NCI-H1092 treated with DMSO at 0.1 percent for 48 hours (cell line): ENCODE measurements at places on chromosomes 5 and 9.

DNA sequence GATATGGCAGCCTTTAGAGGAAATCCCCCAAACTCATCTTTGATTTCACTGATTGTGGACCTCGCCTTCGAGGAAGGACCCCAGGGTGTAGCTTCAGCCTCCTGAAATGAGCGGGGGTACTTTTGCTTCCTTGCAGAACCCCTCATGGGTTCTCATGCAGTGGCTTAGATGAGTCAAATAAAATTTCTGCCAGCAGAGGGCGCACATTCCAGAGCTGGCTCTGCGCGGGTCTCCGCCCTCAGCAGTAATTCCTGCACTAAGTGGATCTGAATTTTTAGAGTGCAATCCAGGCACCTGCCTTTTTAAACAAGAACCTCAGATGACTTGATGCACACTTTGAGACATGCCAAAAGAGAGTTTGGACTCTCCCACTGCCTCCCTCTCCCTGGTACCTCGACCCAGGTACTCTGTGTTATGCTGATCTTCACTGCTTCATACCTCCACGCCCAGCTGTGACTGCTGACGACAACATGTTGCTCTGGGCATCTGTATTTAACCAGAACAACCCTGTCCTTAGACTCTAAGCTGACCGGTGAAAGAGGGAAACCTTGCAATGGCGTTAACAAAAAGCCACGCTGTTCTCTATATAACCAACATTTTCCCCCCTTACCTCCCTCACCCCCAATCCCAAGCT is 7.3 kb downstream of the EGFLAM start:
- DNase-seq = peak; percentile 10

- no peak for DNase-seq
Observed at GRCh38 chr9:116471093-116471906, 215.8 kb upstream of the TRIM32 start.

- DNase-seq = no peak
Observed at GRCh38 chr5:65818592-65818991, 96.6 kb downstream of the NLN start.

GRCh38 chr9:99241106-99241505 is 19.0 kb downstream of the SEC61B start:
- no peak for DNase-seq

- no peak for DNase-seq
Observed at GRCh38 chr5:82320966-82321365, 42.8 kb upstream of the RPS23 start.

DNA sequence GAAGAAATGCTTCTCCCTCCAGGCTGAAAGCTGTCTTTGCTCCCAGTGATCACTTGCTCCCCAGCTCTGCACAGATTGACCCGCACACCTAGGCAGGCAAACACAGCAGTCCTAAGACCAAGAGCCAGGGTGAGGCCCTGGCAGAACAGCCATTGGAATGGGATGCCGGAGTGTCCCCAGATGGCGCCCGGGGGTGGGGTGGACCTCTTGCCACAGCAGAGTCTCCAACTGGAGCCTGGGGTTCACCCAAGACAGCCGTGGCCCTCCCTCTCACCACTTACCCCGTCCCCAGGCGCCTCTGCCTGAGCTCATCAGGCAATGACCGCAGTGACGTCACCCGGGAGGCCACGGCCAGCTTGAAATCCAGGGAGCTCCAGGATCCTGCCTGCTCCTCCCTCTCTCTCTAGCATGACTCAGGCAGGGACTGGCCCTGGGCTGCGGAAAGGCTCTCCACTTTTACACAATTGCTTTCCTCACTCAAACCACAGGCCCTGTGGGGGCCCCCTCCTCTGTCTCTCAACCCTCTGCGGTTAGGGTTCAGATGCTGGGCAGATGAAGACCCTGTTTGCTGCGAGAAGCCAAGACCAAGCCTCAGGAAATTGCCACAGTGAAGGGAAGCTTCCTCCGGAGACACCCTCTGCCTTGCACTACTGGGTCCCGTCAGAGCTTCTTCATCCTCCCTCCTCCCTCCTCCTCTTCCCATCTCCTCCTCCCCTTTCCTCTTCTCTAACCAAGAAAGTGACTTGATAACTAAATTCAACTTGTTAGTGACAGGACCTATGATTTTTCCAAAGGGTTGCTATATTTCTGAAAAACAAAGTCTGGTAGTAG is 24.3 kb upstream of the PTGES start:
- no peak for DNase-seq

DNA sequence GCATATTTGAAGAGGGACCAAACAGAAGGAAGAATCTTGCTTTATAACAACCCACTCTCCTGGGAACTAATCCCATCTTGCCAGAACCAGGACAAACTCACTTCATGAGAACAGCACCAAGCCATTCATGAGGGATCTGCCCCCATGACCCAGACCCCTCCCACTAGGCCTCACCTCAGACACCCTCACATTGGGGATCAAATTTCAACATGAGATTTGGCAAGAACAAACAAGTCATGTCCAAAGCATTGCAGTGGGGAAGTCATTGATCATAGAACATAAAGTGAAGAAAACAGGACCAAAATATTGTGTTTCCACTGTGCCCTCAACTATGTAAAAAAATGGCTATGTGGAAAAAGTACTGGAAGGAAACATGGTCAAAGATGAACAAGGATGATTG is 43.9 kb downstream of the MAP1B start:
- DNase-seq = no peak

DNA sequence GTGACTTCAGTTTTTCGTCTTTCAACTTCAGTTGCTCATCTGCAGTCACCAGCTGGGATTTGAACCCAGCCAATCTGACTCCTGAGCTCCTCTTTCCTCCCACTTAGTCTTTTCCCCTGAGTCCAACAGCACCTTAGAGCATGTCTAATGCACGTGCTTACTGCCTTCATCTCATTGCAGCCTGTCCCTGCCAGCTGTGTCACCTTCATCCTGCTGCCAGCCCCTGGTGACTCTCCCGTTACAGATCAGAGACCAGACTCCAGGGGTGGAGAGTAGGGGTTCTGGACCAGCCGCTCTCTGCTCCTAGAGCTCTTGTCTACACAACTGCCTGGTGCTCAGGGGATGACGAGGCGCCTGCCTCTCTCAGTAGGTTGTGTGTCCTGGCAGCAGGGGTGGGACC is 132.9 kb upstream of the LMX1B start:
- DNase-seq = no peak

- no peak for DNase-seq
Observed at GRCh38 chr5:72842816-72843215, 26.4 kb downstream of the TNPO1 start.

GRCh38 chr5:8829323-8830029 is 716.4 kb downstream of the SEMA5A start:
- no peak for DNase-seq

GRCh38 chr5:83564069-83564749 is 92.7 kb downstream of the VCAN start:
- DNase-seq = peak; percentile 7

DNA sequence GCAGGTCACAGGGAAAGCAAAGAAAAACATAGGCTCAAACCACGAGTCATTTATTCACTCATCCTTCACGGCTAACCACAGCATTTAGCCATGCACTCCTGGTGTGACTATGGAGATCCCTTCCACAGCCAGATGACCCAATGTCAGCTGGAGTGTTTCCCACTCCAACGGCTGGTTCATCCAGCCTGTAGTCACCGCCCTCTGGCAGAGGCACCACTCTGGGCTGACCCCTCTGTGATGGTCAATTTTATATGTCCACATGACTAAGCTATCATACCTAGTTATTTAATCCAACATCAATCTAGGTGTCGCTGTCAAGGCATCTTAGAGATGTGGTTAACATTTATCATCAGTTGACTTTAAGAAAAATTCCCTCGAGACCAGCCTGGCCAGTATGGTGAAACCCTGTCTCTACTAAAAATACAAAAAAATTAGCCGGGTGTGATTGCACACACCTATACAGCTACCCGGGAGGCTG is 9.5 kb upstream of the PHF19 start:
- no peak for DNase-seq

GRCh38 chr9:108709997-108710396 is 145.8 kb downstream of the ACTL7B start:
- DNase-seq = no peak

DNA sequence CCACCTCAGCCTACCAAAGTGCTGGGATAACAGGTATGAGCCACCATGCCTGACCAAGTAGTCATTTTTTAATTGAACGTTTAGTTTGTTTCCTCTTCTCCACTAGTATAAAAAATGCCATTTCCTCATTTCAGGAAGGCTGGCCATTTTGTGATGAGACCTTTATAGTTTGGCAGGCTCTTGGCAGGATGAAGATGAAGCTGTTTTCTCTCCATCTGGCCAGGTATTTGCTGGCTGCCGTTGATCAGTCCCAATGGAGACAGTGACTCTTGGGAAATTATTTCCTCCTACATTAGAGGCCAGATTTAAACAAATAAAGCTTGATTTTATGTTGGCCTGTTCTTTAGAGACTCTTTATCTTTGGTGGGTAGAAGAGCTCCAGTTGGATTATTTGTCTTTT is 199.0 kb downstream of the ARHGAP26 start:
- DNase-seq = no peak

- peak; percentile 3 for DNase-seq
Observed at GRCh38 chr5:120655828-120656435, 191.8 kb downstream of the PRR16 start.

DNA sequence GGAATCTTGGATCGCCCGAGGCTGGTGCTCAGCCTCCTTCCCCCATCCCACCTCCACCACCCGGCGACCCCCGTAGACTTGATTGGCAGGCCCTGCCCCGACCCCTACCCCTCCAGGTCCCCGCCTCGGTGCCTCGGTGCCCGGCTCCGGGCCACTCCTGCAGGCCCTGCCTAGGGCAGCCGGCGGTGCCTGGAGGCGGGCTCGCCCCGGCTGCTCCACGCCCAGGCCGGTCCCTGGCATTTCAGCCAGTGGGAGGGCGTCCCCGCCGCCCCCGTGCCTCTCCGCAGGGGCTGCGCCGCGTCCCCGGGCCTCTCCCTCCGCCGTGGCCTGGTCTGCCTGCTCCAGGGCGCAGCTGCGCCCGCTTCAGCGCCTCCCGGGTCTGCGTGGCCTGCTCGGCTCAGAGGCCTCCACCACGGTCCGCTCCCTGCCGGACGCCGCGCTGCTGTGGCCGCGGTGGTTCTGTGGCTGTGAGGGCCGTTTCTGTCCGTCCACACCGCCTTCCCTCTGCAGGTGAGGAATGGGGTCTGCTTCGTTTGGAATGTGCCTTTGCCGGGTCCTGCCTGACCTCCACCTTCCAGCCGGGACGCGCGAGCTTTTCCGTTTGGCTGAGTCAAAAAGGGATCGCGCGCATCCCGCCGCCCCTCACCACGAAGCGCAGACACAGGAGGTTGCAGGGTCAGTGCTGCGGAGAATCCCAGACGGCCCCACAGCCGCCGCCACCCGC is 48.3 kb upstream of the IRX4 start:
- no peak for DNase-seq

- DNase-seq = peak; percentile 21
Observed at GRCh38 chr9:124855944-124856765, 2.9 kb downstream of the WDR38 start.

DNA sequence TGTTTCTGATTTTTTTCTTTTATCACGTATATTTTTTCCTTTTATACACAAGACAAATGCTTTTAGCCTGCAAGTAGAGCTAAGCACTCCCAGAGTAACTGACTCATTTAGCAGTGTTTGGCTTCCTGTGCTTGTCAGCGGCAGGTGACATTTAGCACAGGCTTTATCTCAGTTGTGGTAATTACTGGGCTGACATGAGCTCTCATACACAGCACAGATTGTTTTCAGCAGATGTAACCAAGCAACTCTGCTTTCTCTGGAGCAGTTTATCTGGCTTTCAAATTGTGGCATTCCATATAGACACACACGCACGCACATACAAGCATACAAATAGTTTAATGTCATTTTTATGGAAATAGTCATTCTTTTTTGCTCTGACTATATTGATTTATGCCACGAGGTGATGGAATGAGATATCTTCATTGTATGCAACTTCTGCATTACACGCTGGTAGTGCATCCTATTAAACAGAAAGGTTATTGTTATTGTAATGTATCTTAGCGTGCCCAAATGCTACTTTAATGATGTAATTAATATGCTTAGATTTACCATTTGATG is 379.0 kb upstream of the GRAMD2B start:
- DNase-seq = peak; percentile 71

GRCh38 chr5:107387526-107388140 is 283.1 kb downstream of the EFNA5 start:
- no peak for DNase-seq

GRCh38 chr5:84384604-84385575 is at the start of gene EDIL3:
Gene EDIL3, minus strand, starts transcription at chr5:84384880. Its CDS starts 506 bp downstream, at chr5:84384374.
- no peak for DNase-seq

GRCh38 chr9:100088202-100088601 is 10.6 kb downstream of the ERP44 start:
- no peak for DNase-seq

DNA sequence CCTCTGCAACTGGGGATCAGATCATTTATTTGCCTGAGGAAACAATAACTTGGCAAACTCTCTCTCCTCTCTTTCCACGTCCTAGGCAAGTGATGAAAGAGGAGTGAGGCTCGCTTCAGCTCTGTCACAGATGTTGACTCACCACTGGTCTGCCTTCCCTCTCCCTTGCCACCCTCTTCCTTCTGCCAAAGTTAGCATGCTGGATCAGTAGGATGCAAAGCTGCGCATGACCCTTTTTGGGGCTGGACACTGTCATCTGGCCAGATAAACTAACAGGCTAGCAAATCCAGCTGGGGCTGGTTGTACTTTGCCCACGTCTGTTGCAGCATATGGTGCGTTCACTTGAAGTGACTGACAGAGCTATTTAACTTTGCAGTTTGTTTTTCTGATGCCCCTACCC is 36.2 kb upstream of the SMARCA2 start:
- no peak for DNase-seq

DNA sequence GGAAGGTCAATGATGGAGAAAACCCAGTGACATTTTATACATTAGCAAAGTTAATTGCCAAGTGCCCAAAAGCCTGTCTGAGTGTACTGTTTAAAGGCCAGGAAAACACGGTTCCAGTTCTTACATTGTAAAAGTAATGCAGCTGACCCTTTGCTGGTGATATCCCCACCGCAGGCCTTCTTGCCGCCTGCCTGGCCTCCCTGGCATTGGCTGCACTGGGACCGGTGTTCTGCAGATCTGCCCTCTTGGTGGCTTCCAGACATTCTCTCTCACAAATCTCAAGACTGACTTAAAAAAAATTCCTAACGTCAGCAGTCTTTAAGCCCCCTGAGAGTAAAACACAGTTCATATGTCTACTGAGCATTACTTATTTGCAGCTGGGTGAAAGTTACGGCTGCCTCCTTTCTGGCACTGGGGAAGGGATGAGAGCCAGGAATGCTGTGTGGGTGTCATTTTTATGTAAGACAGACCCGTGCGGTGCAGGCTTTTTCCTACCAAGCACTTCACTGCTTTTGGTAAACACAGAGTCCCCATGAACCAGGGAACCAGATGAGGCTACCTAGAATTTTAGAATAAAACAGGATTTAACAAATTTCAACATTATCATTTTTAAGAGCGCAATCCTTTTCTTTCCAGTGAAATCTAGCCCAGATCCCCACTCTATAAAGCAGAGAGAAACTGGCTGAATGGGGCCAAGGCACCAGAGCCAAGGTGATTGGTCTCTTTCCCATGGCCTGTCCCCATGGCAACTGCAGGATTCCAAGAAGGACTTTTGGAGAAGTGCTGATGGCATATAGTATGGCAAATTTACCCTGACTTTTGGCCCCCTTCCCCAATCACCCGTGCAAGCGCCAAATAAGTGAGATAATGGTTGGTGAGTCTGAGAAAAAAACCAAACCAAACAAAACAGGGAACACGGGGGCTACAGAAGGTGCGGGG is 80.8 kb downstream of the LMNB1 start:
- DNase-seq = no peak
